ENCODE measurements at places on chromosomes 4 and X.

DNA sequence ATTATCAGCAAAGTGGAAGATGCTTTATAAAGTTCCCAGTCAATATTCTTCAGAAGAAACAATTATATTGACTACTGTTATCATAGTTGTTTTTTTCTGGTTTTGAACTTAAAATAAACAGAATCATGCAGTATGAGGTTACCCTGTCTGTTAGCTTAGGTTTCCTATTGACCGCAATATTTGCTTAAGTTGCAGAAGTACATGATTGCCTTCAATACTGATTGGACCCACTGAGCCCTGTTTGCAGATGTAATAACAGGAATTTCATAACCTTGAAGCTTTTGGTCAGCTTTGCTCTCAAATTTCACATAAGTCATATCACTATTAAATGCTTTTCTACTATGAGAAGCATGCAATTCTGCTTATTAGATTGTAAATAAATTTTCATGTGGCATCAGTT, 229.1 kb upstream of the FSTL5 start:
- DNase-seq: no peak

DNA sequence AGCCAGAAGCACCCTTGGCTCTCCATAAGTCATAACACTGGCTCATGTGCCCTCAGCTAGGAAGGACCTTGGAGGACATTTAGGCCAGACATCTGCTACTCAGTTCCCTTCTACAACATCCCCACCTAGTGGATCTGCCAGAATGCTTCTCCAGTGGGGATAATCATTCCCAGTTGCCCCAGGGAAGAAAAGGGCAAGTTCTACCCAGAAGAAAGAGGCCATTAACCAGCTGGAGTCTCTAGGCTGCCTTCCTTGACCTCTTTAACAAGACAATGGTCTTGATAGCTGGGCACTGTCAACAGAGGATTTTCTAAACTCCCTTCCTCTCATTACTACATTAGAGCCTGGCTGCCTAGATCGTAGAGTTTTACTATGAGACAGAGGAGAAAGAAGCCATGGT, 42.0 kb downstream of the LGI2 start:
- no peak for DNase-seq

GRCh38 chr4:53208753-53209152, 157.1 kb downstream of the SCFD2 start:
- DNase-seq: no peak

GRCh38 chrX:142040906-142041305, 137.2 kb downstream of the MAGEC1 start:
- DNase-seq: no peak

- no peak for DNase-seq
Measured at GRCh38 chrX:67545036-67545821, 1.4 kb downstream of the AR start.

GRCh38 chrX:39335513-39336235, 534.4 kb downstream of the MID1IP1 start:
- DNase-seq: no peak

GRCh38 chrX:153820601-153821000, 9.7 kb downstream of the PDZD4 start:
- no peak for DNase-seq

GRCh38 chr4:38560768-38561558, 103.0 kb upstream of the KLF3 start:
- no peak for DNase-seq

- no peak for DNase-seq
Measured at GRCh38 chr4:102358128-102358527, 12.8 kb upstream of the SLC39A8 start.

DNA sequence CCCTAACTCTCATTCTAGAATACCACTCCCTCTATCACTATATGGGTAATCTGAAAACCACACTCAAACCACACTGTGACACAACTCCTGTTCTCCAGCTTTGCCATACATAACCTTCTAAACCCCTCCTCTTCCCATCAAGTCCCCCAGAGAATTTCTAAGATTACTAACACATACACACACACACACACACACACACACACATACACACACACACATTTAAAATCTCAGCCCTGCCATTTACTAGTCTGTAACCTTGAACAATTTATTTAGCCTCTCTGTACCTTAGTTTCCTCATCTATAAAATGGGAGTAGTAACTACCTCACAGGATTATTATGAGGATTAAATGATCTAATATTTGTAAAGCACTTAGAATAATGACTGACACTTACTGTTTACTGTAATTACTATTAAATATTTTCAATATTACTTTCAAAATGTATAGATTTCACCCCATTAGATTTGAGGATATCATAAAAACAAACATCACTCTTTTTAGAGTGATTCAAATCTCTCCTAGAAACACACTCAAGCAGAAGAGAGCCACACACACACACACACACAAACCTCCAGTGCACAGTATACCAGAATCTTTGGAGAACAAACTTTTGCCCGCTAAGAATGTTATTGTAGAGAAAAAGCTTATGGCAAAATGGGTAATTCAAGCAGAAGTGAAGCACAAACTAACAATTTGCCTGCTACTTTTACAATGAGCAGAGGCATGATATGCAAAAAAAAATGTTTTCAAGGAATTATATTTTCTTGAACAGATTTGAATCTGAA, 3.8 kb downstream of the ANKRD50 start:
- no peak for DNase-seq

DNA sequence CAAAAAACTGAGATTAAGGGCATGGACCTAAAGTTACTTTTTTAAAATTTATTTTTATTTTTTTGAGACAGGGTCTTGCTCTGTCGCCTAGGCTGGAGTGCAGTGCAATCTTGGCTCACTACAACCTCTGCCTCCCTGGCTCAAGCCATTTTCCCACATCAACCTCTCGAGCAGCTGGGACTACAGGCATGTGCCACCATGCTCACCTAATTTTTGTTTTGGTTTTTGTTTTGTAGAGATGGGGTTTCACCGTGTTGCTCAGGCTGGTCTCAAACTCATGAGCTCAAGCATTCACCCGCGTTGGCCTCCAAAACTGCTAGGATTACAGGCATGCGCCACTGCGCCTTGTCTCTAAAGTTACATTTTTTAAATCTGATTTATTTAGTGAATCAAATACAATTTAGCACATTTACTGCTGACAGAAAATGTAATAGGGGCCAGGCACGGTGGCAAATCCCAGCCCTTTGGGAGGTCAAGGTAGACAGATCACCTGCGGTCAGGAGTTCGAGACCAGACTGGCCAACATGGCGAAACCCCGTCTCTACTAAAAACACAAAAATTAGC, 38.3 kb downstream of the GUCY1A1 start:
- DNase-seq: no peak

GRCh38 chr4:145723336-145723735, 43.4 kb downstream of the C4orf51 start:
- DNase-seq: no peak

DNA sequence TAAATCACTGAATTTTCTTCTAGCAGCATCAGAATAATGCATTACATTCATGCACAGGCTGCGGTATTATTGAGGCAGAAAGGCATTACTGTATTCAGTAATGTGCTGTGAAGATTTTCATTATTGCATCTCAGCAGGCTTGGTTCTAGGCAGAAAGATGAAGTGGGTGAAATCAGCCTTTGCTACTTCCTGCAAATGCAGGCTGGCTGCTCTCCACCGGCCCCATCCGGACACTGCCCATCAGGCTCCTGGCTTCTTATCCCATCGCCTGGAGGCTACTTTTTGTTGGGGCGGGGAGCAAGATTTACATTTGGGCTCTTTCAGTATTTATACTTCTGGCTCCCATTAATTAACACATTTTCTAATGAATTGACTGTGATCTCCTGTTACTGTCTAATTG, 117.8 kb downstream of the FRAS1 start:
- no peak for DNase-seq

GRCh38 chr4:84031401-84031800, 467.7 kb downstream of the NKX6-1 start:
- DNase-seq: no peak

DNA sequence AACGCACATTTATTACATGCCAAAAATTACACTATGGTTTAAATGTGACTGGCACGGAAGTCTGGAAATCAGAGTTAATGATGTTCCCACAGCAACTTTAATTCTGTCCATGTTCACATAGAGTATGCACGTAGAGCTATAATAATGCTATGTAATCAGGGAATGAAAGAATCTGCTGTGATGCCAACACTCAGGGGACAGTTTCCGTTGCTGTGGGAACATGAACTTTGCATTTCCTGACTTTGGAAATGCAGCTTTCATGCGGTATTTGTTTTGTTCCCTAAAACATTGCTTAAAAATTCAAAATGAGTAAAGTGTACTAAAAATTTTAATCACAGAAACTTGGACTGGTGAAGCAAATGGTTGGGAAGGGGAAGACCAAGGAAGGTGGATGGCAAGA, 65.7 kb downstream of the MAGEA1 start:
- no peak for DNase-seq

GRCh38 chr4:8305851-8306471, 36.4 kb downstream of the HTRA3 start:
- DNase-seq: no peak

DNA sequence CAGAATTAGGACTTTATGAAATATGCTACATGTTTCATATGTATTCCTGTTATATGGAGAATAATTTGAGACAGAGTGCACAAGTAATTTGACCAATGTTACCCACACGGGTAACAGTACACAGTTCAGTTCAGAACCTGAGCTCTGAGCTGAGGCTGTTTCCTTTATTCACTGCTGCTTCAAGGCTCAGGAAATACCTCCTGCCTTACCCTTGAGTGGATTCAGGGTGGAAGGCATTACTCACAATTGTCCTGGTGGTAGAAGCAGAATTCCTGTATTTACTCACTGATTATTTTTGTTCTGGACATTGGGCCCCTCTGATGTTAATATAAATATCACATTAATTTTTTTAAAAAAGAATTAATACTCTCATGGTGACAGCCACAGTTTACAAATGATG, 73.5 kb upstream of the CAMK2D start:
- no peak for DNase-seq

- DNase-seq: no peak
Measured at GRCh38 chr4:114964026-114964425, 149.4 kb downstream of the NDST4 start.

DNA sequence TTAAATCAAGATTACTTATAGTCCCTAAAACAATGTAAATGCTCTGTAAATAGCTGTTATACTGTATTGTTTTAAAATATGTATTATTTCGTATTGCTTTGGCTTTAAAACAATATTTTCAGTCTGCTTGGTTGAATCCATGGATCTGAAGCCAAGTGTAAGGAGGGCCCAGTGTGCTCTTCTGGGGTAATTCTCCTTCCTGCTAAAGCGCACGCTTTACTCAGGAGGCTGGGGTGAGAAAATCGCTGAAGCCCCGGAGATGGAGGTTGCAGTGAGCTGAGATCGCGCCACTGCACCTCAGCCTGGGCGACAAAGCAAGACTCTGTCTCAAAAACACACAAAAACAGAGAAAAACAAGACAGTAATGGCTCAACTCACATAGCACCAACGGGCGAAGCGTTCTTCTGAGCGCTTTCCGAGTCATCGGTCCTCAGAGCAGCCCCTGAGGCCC, 391 bp upstream of the IDUA start:
- DNase-seq: no peak

DNA sequence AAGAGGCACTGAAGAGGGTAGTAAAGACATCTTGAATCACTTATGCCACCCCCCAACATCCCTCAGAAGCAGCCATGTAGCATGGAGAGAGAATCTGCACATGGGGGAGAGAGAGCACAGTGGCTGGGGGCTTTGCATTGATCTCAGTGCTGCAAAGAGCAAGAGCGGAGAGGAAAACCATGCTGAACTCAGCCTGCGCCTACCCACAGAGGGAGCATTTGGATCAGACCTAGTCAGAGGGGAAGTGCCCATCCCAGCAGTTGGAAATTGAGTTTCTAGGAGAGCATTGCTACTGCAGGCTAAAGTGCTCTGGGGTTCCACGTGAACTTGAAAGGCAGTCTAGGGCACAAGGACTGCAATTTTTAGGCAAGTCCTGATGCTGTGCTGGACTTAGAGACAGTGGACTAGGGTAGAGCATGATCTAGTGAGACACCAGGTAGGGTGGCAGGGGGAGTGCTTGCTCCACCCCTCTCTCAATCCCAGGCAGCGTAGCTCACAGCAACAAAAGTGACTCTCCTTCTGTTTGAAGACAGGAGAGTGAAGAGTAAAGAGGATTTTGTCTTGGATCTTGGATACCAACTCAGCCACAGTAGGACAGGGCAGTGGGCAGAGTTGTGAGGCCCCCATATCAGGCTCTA, 9.0 kb upstream of the PROM1 start:
- DNase-seq: no peak

- DNase-seq: no peak
Measured at GRCh38 chrX:21376636-21377035, 2.4 kb downstream of the CNKSR2 start.

GRCh38 chr4:170374770-170375169, 285.0 kb upstream of the AADAT start:
- DNase-seq: no peak

GRCh38 chr4:2451821-2452785, 16.8 kb upstream of the RNF4 start:
- DNase-seq: no peak

GRCh38 chrX:15915959-15916703, 61.5 kb upstream of the AP1S2 start:
- no peak for DNase-seq

- no peak for DNase-seq
Measured at GRCh38 chr4:41477181-41477905, 60.6 kb upstream of the LIMCH1 start.

DNA sequence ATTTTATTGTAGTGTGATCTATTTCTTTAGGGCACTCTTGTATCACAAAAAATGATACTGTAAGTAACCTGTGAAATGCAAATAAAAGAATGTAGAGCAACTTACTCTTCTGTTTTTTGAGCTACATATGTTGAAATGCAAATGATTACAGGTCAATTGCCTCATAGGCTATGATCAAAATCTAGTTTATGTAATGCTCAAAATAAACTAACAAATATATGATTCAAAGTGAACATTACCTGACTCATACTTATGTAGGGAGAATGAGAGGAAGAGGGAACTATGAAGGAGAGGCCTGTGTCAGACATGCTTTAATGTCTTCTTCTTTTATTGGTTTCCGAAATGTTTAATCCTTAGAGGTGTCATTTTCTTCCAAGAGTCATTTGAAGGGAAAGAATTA, 5.0 kb upstream of the RPS6KA3 start:
- DNase-seq: no peak

DNA sequence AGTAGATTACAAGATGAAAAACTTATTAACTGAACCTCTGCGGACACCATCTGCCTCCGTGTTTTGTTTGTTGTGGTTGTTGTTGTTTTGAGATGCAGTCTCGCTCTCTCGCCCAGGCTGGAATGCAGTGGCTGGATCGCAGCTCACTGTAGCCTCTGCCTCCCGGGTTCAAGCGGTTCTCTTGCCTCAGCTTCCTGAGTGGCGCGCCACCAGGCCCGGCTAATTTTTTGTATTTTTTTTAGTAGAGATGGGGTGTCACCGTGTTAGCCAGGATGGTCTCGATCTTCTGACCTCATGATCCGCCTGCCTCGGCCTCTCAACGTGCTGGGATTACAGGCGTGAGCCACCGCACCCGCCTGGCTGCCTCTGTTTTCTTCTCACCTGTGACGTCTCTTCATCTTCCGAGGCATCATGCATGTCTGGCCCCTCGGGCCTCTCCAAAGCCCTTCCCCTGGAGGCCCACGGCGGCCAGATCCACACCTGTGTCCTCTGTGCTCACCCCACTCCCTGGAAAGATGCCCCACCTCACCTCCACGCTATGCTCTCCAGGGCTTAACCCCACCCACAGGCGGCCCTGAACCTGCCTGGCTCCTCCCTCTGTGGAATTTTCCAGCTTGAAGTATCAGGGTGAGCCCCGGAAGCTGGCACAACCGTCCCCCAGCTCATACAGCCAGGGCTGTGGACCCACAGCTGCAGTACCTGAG, 77.0 kb upstream of the MXD4 start:
- no peak for DNase-seq

- peak; percentile 34 for DNase-seq
Measured at GRCh38 chr4:140296335-140297220, 76.9 kb upstream of the SCOC start.

Data from occipital lobe (tissue), 3 donors.